Left kidney (tissue), 8 donors: ENCODE measurements at places on chromosomes 5 and 9.

DNA sequence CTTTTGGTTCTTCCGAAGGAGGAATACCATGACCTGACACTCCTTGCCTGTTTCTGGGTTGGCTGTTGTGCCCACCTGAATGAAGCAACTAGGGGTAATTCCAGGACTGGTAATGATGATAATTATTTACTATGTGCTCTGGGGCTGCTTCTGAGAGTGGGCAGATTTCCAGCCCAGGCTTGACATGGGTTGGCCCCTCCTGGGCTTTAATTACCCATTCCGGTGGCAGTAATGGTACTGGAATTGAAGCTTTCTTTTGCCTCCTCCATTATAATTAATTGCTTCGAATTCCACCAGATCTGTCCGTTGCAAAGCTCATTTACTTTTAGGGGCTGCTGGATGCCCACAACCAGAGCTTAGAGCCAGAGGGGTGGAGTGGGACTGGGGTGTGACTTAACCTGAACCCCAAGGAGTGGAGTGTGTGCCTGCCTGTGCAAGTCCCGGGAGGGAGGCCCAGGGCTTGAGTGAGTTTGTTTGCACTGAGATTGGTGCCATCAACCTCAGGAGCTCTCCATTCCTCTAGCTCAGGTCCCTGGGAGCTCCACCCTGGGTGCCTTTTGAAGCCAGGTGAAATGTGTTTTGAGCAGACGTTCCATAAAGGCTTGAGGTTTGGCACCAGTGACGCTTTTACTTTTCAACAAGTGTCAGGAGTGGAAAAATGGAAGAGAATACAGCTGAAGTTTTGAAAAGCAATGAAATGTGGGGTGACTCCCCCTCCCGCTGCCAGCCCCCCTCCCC is 214.6 kb downstream of the PDZD2 start:
- no peak for DNase-seq

- DNase-seq: no peak
These were observed 80.5 kb downstream of the SLC1A3 start for GRCh38 chr5:36686881-36687280.

DNA sequence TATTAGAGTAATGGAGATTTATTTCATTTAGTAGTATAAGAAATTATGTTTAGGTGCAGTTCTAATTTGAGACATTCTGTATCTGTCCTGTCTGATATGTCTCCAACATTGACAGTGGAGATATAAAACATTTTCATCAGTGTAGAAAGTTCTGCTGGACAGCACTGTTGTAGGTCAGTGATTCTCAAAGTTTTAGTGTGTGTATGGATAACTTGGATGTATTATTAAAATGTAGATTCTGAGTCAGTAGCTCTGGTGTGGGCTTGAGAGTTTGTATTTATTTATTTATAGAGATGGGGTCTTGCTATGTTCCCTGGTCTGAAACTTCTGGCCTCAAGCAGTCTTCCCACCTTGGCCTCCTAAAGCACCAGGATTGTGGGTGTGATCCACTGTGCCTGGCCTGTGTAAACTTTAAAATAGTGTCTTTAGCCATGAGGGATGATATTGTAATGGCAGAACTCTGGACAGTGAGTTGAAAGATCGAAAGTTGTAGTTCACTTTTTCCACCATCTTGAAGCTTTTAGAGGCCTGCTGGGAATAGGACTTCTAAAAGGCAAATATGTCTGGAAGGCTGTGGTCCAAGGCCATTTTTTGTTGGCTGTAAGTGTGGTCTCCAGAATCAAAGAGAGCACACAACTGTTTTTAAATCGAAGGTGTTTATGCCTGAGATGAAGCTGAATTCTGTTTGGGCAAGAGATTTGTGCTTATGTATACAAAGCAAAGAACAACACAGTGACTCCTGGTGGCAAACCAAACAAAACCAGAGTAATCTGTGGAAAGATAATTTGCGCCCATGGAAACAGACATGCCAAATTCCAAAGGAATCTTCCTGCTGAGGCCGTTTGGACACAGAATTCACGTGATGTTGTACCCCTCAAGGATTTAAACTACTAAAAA is 12.4 kb downstream of the UBAP1 start:
- DNase-seq: no peak

GRCh38 chr9:98678244-98678842 is 30.4 kb downstream of the GABBR2 start:
- DNase-seq: no peak

DNA sequence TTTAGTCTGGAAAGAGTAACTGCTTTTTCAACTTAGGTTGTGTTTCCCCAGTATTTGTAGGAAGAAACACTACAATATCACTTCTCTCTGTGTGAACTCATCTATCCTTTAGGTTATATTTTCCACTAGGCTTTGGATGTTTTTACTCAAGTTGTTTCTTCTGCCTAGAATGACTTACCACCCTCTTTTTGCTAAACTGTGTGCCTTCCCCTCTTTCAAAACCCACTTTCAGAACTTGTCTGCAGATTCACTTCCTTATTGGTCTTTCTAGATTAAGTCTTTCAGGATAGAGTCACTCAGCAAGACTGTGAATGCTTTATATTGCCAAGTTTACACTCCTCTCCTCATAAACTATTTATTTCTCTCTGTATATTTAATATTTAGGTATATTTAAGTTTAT is 14.2 kb upstream of the CAST start:
- DNase-seq: no peak

- no peak for DNase-seq
These were observed 70.2 kb downstream of the FNBP1 start for GRCh38 chr9:129972816-129973215.

- no peak for DNase-seq
These were observed 15.0 kb downstream of the TBC1D2 start for GRCh38 chr9:98240475-98240874.

DNA sequence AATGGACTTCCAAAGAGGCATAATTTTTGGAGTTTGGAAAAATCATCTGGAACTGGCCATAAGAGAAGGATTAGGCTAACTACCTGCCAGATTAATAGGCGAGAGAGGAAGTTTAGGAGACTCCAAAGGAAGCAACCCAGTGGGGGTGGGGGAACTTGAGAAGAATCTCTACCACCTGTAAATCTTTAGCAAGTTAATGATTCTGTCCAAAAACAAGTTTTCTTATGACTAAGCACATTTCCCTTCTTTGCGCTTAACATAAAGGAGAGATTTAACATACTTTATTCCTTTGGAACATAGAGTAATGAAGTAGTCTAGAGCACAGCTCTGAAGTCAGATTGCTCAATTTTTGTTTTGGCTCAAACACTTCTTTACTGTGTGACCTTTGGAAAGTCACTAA is 58.2 kb upstream of the PAPPA start:
- no peak for DNase-seq

- DNase-seq: no peak
These were observed 40.4 kb upstream of the ORM1 start for GRCh38 chr9:114282507-114282906.
